ENCODE measurements at places on chromosomes 1 and 21.

GRCh38 chr1:113608399-113608798 is 150.9 kb downstream of the PHTF1 start:
- DNase-seq = no peak

GRCh38 chr1:15029036-15029435 is 124.5 kb upstream of the TMEM51 start:
- no peak for DNase-seq

GRCh38 chr1:230977761-230978490 is 735 bp downstream of the TTC13 start:
- peak; percentile 19 for DNase-seq

DNA sequence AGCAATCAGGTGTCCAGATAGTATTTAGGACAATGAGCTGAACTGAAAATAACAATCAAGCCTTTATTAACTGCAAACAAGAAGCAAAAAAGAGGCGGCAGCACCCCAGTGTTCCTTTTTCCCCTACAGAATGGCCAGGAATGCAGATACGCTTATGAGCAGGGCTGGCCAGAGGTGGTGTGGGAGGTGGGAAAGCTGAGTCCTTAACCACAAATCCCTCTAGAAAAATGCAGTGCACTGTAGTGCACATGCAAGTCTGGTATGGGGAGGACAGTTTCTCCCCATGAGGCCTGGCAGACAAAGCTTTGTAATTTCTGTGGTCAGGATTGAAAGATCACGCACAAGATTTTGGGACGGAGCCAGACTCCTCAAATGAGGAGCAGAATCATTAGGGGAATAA is 10.7 kb upstream of the IFNAR1 start:
- no peak for DNase-seq

GRCh38 chr1:25472471-25472870 is 41.8 kb downstream of the MACO1 start:
- no peak for DNase-seq

GRCh38 chr1:154759196-154759595 is 110.9 kb downstream of the KCNN3 start:
- DNase-seq = no peak

- DNase-seq = peak; percentile 60
Observed at GRCh38 chr1:22420455-22421053, 31.1 kb upstream of the ZBTB40 start.

DNA sequence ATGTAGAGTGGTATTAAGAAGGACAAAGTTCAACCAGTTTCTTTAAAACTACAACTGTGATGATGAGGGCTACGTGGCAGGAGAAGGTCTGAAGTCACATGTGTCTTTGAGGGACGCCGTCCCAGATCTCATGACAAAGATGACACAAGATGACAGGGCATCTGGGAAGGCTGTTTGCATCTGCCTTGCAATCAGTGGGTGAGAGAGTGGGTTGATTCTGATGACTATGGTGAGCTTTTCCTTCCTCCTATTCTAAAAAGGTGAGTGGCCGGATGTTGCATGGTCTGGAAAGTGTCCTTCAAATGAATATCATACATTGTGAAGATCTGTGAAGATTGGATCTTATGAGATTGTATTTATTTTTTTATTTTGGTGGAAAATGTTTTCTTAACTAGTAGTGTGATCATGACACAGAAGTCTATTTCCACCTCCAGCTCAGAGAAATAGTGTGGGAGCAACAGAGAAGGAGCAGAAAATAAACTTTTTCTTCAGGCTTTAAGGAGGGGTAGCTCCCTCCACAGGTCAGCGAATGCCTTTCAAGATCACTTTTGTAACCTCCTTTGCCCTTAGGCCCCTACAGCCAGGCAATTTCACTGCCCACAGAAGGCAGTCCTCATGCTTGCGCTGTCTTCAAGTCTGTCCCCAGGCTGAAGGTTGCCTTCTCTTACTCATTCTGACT is 76.0 kb upstream of the ATF3 start:
- DNase-seq = no peak

DNA sequence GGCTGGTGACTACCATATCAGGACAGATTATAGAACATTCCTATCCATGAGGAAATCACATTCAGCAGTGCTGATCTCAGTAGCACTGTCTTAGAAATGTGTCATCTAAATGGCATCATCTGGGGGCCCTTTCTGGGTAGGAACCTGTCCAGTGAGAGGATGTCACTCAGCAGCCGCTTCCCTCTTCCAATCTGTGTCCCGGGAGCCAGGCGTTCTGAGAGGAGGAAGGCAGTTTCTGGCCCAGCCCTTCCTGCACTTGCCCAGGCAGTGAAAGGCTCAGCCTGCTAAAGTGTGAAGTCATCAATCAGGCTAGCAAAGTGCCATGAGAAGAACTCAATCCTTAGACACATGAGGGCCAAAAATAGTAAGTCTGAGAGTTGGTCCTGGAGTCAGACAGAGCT is 25.6 kb downstream of the RAB4A start:
- no peak for DNase-seq
